ENCODE measurements at places on chromosomes 6 and 20.

DNA sequence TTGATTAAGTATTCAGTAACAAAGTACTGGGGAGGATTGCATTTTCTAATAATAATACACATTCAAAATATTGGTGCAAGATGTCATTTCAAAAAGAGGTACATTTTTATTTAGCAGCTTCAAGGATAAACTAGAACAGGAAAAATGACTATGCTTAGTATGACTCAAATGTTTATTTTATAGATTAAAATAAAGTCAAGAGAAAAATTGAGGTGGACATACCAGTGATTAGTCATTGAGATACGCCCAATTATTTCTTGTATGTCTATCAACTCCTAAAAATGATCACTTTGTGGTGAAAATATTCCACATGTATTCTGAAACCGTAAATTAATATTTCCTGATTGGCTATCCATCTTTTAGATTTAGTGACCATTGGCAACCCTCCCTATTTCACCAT, 96.7 kb downstream of the PHF3 start:
- no peaks in the 10 kb centered on the region for H3K36me3 ChIP-seq
- no peak overlapping the region for H3K27ac ChIP-seq
- no peaks in the 10 kb centered on the region for H3K4me1 ChIP-seq

DNA sequence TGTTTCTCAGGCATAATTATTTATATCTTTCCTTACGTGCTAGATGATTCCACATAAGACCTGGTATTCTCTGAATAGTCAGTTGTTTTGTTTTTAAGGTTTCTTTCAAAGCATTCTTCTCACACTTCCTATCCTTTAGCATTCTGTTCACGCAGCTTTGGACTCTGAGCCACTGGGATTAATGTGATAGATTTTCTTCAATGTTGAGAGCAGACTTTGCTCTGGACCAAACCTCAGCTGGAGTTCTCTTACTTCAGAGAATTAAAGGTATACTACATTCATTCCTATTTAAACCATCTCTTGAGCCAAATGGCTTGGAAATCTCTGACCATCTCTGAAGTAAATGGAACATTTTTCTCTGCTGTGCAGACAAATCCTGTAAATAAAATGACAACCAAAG, 70.7 kb upstream of the TRAF3IP2 start:
- no peak overlapping the region for H3K4me3 ChIP-seq
- H3K4me1 ChIP-seq = no peaks in the 10 kb centered on the region
- H3K36me3 ChIP-seq = peaks cover 87% of the 10 kb centered on the region
- DNase-seq = no peak

GRCh38 chr20:4434681-4435080, 287.0 kb upstream of the PRND start:
- no peaks in the 10 kb centered on the region for H3K36me3 ChIP-seq
- no peak overlapping the region for H3K4me3 ChIP-seq
- H3K4me1 ChIP-seq = no peaks in the 10 kb centered on the region
- no peaks in the 10 kb centered on the region for H3K27me3 ChIP-seq
- DNase-seq = no peak

DNA sequence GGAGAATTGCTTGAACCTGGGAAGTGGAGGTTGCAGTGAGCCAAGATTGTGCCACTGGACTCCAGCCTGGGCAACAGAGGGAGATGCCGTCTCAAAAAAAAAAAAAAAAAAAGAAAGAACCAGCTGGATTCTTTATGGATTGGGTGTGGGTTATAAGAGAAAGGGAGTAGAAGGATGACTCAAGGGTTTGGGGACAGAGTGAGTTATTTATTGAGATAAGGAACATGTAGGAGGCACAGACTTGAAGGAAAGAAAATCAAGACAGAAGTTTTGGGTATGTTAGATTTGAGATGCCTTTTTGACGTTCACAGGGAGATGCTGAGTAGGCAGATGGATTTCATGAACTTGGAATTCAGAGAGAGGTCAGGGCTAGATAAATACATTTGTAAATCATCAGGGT, 47.6 kb downstream of the KIZ start:
- no peaks in the 10 kb centered on the region for H3K4me1 ChIP-seq
- H3K27me3 ChIP-seq = no peaks in the 10 kb centered on the region
- no peak overlapping the region for H3K27ac ChIP-seq
- DNase-seq = no peak
- no peaks in the 10 kb centered on the region for H3K36me3 ChIP-seq
- no peak overlapping the region for H3K4me3 ChIP-seq
